Stimulated activated CD8-positive, alpha-beta memory T cell treated with anti-CD3 and anti-CD28 coated beads, Interleukin-4, amount 100 ng/mL, for 4 hours (primary cell): ENCODE measurements at places on chromosomes 1 and 21.

DNA sequence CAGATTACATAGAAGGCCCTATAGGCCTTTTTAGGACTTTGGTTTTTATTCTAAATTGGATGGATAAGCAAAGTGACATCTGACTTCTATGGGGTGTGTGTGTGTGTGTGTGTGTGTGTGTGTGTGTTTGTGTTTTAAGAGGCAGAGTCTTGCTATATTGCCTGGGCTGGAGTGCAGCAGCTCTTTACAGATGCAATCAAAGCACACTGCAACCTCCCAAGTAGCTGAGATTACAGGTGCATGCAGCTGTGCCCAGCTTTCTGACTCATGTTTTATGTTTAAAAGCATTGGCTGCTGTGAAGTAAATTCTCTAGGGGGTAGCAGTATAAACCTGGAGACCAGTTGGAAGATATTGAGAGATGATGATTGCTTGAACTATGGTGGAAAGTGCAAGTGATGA is 12.4 kb upstream of the EVI5 start:
- DNase-seq, result no peak

DNA sequence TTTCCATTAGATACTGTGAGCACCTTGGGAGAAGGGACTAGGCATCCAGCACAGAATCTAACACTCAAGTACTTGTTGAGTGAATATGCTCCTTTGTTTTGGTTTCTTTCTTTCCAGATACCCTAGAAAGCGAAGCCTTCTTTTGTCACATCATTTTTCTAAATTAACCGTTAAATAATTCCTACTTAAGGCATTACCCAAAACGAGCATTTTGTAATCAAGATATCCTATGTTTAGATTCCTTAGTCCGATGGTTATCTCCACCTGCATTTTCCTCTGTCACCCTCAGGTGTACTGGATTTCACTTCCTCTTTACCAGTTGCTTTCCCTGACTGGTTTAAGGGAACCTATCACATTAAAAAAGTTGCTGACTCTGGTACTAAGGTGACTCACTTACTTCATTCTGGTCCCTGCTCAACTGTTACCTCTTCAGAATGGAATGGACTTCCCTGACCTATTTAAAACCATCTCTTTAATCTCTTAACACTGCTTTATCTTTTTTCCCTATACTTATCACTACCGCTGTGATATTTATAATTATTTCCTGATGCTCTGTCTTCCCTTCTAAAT is 3.2 kb downstream of the B3GALNT2 start:
- DNase-seq, result no peak

- DNase-seq, result no peak
These were observed 21.5 kb downstream of the GFI1 start for GRCh38 chr1:92465256-92465647.

DNA sequence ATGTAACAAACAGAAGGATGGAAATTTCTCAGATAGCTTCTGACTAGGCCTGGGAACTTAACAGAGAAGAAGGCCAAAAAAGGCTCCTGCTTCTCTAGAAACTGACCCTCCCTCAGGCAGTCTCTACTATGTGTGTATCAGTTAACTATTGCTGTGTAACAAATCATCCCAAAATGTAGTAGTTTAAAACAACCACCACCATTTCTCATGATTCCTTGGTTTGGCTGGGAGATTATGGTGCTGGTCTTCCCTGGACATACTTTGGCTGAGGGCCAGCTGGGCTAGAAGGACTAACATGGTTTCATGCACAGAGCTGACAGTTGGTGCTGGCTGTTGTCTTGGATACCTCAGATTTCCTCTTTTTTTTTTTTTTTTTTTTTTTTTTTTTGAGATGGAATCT is 26.2 kb upstream of the CNN3 start:
- DNase-seq, result no peak

DNA sequence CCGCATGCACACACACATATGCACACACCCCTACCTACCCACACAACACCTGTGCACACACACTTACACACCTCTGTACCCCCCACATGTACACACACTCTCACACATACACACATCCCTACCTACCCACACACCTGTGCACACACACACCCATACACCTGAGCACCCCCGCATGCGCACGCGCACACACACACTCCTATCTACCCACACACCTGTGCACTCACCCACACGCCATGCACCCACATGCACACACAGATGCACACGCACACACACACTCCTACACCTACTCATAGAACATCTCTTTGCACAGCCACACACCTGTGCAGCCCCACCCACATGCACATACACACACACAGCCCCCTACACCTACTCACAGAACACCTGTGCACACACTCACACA is 15.5 kb upstream of the PADI2 start:
- no peak for DNase-seq

- DNase-seq, result no peak
These were observed 88.2 kb downstream of the GABPA start for GRCh38 chr21:25822981-25823380.

DNA sequence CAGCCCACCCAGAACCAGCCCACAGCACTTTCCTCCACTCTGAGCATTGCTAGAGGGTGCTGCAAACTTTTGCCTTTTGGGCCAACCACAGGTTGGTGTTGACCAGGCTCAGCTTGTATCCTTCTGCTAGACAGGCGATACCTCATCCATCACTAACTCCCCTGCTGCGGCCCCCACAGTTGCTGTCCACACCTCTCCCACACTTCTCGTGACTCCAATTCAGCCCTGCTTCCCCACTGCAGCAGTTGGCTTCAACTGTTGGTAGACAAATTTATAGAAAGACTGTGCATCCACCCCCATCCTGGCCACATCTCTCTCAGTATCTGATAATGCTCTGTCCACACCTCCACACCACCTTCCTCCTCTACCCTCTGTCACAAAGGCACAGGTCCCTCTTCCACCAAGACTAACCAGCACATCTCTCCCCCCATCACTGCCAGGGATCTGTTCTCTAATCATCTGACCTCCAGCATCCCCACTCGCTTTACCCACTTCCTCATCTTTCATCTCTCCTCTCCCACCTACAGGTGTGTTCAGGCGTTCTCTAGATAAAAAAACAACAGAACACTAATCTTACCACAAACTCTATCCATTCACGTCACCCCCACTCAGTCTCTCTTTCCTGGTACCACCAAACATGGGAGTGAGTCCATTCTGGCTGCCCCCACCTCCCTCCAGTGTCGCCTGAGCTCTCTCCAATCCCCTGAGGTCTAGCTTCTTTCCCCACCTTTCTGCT is 15.8 kb upstream of the SLC25A44 start:
- no peak for DNase-seq

DNA sequence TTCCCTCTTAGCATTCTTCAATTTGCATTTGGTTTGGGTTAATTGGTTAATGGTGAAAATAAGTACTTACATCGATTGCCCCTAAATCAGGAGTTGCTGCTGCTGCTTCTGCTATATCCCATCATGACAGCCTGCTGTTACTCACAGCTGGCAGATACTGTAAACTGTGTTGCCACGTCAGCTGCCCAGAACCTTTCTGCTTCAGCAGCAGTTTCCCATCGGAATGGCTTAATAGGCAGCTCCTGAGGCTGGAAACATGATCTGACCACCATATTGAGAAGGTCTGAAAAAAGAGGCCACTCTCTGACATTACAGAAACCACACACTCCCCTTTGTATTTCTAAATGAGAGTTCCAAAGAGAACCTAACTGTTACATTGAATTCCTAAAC is 14.3 kb upstream of the SEC16B start:
- DNase-seq, result no peak

DNA sequence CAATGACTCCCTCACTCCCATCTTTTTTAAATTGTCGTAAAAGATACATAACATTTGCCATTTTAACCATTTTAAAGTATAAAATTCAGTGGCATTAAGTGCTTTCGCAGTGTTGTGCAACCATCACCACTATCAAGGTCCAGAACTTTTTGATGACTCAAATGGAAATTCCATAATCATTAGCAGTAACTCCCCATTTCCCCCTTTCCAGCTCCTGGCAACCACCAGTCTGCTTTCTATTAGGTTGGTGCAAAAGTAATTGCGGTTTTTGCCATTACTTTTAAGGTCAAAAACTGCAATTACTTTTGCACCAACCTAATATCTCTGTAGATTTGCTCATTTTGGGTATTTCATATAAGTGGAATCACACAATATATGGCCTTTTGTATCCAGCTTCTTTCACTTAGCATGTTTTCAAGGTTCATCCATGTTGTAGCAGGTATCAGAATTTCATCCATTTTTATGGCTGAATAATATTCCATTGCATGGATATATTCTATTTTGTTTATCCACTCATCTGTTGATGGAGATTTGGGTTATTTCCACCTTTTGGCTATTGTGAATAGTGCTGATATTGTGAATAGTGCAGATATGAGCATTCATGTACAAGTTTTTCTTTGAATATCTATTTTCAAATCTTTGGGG is 159.7 kb downstream of the HIVEP3 start:
- DNase-seq, result no peak

DNA sequence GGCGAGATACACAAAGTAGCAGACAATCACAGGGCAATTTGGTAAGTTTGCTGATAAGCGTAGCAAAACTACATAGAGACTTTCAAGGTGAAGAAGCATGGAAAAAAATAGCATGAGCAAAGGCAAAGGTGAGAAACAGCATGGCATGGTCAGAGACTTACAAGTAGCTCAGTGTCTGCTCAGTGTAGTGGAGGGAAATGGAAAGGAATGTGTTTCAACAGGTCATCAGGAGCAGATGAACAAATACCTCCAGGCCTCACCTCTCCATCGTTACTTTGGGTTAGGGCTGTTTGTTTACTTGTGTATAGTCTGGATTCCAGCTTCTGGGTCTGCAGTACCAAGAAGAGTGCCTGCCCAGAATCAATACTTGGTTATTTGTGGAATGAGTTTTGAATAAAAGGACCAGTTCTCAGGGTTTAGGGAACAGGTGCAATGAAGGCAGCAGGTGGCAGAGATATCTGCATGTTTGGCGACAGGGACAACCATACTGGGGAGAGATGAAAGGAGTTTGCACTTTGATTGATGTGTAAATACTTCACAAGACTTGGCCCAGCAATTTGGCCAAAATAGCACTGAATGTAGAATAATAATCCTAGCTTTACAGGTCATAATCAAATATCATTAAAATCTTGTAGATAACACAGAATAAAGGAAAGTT is 97.0 kb upstream of the FGGY start:
- DNase-seq, result no peak

GRCh38 chr1:54396261-54396933 is 9.8 kb downstream of the SSBP3 start:
- no peak for DNase-seq

DNA sequence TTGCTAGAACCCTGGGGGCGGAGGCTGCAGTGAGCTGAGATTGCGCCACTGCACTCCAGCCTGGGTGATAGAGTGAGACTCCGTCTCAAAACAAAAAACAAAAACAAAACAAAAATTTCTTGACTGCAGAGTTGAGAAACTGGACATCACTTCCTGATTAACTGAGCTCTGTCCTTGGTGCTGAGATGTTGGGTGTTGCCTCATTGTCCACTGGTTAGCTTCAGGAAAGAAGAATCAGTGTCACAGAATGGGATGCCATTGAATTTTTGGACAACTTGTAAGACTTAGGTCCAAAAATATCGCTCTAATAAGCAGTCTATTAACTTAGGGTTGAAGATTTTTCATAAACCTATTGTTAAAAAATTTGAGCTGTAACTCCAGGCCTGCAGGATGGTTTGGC is 23.8 kb upstream of the KCNA10 start:
- no peak for DNase-seq

GRCh38 chr1:6109688-6110087 is 64.0 kb downstream of the KCNAB2 start:
- DNase-seq, result no peak

DNA sequence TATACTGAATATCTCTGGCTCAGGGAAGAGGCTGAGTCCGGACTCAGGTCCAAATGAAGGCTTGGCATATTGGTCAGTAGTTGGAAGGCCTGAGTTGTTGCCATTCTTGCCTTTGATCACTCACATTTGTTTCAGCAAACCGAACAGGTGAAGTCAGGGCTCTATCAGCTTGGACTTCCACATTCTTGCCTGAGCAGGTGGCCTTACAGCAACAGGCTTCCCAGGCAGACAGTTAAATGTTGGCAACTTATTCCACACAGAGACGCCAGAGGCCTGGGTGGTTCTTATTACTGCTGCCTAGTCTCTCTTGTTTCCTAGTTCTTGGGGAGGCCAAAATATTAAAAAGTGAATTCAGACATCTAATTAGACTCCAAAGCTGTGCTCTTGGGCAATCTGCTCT is 36.6 kb downstream of the XCL2 start:
- no peak for DNase-seq

GRCh38 chr1:109938556-109938955 is 27.9 kb downstream of the CSF1 start:
- no peak for DNase-seq

- no peak for DNase-seq
These were observed 990.0 kb downstream of the KCNT2 start for GRCh38 chr1:195618287-195618686.

DNA sequence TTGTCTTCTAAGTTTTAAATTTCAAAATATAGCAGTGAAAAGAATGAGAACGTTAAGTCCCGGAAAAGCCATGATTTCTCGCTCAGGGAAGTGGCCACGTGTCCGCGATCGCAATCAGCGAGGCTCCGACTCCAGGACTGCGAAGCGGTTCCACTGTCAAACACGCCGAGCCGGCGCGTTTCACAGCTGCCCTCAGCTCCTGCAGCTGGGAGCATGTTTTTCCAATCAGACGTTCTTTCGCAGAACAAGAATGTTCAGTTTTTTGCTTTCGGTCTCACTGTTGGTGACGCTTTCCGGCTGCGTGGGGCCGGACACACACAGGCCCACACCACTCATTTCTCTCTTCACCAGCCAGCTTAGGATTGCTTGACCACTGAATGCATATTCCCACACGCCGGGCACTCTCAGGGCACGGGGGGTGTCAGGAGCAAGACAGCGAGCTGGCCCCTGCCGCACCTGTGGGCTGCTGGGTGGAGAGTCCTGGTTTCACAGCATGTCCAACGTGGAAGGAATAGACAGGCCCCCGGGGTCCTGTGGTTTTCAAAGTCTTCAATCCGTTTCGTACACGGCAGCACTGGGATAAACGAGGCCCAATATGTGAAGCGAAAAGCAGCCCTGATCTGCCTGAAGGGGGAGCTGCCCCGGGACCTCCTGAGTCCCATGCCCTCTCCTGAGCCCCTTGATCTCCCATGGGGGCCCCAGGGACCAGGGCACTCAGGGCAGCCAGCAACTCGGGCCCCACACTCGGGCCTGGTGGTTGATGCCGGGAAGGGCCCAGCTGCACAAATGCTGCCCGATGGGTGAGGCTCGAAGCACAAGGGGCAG is 47.3 kb upstream of the COL18A1 start:
- no peak for DNase-seq

DNA sequence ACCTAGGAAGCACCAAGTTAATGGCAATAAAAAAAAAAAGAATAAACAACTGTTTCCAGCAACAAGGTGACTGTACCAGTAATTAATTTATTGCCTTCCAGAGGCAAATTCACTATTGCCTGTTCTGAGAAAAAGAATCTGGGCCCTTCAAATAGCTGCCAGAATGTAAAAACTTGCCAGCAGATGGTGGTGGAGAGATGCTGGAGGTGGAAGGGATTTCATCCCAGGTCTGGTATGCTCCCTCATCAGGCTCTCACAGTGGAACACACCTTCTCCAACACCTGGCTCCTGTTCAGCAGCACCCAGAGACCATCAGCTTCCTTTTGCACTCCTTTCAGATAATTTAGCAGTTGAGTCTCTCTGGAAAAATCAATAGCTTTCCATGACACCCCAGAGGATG is 792.9 kb upstream of the ADAMTS5 start:
- DNase-seq, result no peak
